SK-N-SH treated with all-trans-retinoic acid at 6 μM for 48 hours (cell line): ENCODE measurements at places on chromosomes 4 and X.

DNA sequence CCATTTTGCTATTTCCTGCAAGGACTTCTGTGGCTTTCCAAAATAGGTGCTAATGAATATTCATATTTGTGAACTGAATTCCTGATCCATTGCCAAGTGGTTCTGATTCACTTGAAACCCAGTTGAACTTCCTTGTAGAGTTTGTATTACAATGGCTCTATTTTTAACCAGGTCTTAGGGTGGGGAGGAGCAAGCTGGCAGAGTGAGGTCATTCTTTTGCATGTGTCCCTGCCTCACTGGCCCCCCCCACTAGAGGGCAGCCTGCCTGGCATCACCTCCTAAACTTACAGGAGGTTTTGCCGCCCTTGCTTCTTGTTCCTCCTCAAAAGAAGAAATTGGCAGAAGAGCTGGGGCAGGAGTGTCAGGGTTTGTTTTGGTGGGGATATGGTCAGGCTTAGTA, 10.5 kb downstream of the PTTG2 start:
- ATAC-seq, result peak; percentile 65

GRCh38 chr4:32499171-32499570, 1779.0 kb downstream of the PCDH7 start:
- no peak for ATAC-seq

DNA sequence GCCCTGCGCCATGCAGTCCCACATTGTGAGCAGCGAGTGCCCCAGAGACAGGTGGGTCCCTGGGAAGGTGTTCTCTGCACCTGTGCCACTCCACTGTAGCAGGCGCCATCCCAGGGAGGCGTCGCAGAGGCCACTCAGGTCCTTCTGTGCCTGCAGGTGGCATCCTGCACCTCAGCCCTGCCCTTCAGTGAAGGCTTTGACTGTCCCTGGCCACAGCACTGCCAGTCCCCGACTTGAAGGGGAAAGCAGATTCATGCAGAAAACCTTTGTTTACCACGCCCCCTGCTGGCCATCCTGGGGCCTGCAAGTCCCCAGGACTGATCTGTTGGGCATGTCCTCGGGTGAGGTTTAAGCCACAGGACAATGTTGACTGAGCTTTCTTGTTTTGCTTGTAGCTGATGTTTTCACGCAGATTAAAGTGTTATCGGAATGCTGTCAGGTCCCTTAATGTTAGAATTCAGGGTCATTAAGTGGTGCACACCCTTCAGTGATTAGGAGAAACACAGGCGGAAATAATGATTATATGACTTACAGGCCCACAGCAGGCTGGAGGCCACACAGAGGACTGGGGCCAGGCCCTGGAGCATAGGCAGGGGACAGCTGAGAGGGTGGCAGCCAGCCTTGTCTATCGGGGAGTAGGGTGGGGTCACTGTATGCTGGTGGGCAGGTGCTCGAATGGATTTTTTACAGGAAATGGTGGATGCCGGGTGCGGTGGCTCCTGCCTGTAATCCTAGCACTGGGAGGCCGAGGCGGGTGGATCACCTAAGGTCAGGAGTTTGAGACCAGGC, 5.0 kb downstream of the TACC3 start:
- ATAC-seq, result peak; percentile 70

- ATAC-seq, result no peak
These were observed 29.4 kb upstream of the KLHL2 start for GRCh38 chr4:165177725-165178666.

DNA sequence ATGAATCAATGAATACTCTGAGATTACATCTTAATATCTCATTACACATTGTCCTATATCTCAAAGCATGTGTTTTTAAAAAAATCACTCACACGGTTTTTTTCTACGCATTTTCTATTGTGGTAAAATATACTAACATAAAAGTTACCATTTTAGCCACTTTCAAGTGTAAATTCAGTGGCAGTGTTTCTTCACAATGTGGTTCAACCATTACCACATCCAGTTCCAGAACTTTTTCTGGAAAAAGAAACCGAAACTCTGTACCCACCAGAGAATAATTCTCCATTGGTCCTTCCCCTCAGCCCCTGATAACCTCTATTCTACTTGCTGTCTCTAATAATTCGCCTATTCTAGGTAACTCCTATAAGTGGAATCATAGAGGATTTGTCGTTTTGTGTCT, 35.3 kb upstream of the ACSL1 start:
- no peak for ATAC-seq

DNA sequence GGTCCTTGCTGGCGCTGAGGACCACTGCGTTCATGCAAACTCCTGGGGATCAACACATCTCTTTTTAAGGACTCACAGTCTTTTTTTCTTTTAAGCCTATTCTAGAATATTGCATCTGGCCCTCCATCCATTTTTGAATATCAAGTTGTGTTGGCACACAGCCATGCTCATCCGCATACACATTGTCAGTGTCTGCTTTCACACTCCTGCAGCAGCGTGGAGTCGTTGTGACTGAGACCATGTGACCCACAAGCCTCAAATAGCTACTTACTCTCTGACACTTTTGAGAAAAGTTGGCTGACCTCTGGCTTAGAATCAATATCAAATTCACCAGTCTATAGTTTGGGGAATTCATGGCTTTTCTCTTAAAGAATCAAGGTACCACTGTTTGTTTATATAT, 191.8 kb upstream of the S100G start:
- no peak for ATAC-seq

- peak; percentile 71 for ATAC-seq
These were observed 84.0 kb downstream of the PHKA2 start for GRCh38 chrX:18899796-18900380.

DNA sequence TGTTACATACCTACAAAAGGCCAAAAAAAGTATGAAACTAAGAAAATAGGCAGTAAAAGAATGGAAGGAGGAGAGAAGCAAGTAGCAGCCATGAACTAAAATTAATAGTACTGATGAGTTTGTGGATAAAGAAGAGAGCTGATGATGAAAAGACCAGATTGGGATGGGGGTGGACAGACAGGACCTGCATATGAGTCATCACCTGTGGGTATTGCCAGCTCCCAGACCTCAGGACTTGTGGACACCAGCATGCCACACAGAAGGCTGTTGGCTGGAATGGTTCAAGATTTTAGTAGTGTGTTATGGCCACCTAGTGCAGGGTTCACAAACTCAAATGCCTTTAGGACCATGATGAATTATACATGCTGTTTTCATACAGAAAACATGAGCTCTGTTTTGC, 58.9 kb downstream of the ARX start:
- no peak for ATAC-seq

- no peak for ATAC-seq
These were observed 53.4 kb downstream of the CASP6 start for GRCh38 chr4:109649872-109650271.

- ATAC-seq, result no peak
These were observed 196.8 kb upstream of the FAT1 start for GRCh38 chr4:186920483-186920882.

GRCh38 chr4:16169490-16169889, 56.8 kb downstream of the TAPT1 start:
- ATAC-seq, result no peak

DNA sequence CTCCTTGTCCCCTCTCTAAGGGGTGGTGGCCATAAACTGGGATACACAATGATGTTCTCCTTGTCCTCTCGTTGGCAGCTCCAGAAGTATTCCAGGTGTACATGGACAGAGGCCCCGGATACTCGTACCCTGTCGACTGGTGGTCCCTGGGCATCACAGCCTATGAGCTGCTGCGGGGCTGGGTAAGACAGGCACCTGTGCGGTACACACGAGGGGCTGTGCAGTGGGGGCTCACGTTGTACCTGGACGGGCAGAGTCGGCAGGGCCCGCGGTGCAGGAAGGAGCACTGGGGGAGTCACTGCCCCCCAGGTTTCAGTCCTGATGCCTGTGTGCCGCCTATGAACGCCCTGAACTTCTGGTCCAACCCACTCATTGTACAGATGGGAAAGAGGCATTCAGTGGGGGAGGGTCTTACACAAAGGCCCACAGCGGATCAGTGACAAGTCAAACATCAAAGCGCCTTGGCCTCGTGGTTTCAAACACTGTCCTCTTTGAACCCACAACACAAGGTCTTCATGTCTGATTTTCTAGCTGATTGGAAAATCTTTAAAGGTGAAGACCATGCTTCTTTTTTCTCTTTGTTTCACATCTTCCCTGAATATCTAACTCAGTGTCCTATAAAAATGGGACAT, 261.6 kb downstream of the EVC2 start:
- no peak for ATAC-seq

DNA sequence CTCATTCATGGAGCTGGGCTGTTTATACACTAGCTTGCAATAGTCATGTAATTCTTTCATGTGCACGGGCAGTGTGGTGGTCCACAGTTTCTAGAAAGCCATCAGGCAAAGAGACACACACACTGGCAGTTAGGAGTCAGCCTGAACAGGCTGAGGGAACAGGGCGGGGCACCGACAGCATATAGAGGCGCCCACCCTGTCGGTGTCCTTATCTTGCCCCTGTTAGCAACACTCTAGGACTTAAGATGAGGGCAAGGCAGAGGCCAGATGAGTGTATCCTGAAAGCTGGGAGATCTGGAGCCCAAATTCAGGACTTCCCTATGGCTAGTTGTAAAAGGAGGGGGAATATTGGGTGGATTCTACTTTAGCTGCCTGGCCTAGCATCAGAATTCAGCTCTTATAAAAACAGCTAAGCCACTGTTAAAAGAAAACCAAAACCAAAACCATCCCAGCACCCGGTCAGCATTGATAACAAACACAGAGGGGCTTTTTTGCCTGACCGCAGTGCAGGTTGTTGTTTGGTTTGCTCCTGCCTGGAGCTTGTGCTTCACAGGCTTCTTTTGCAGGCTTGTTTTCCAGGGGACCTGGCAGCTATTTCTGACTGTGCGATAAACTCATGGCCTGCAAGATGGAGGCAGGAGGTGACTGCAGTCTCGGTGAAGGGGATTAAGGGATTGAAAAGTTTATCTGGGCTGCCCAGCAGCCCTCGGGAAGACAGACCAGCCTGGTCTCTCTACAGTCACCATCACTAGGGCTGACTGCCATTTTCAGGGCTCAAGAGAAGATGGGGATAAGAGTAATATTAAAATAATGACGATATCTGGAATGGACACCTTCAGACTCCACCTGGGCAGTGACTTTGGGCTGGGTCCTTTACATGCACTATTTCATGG, 638.9 kb downstream of the MID1IP1 start:
- ATAC-seq, result no peak

GRCh38 chrX:118968031-118968430, 6.4 kb upstream of the LONRF3 start:
- no peak; the same call in 2 of the 3 replicates for ATAC-seq

GRCh38 chrX:3584415-3584996, 128.9 kb downstream of the PRKX start:
- no peak for ATAC-seq

- ATAC-seq, result no peak
These were observed 8.4 kb downstream of the CNGA1 start for GRCh38 chr4:48008021-48008596.

GRCh38 chr4:87975466-87975865, at the start of gene SPP1:
SPP1 (plus strand) TSS chr4:87975714; CDS start chr4:87976896, 1,182 bp downstream.
- peak; percentile 69 for ATAC-seq

GRCh38 chr4:124785645-124786044, 73.1 kb upstream of the ANKRD50 start:
- no peak for ATAC-seq

GRCh38 chr4:185600801-185601434, 65.6 kb upstream of the PDLIM3 start:
- no peak for ATAC-seq

DNA sequence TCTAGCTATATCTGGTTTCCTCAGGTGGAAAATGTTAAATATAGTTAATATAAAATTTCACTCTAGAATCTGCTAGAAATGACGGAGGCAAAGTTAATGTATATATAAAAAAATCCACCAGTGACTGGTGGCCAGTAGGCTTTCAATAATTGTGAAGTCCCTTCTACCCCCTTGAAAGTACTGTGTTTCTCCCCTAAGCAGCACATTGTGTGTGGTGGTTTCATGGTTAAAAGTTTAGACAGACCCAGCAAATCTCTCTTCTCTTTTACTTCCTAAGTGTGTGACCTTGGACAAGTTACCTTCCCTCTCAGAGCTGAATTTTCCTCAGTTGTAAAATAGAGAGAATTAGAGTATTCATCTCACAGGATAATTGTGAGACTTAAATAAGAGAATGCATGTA, 600 bp upstream of the HEPH start:
- ATAC-seq, result no peak

GRCh38 chrX:134792077-134792476, 133.8 kb upstream of the PLAC1 start:
- no peak for ATAC-seq

- ATAC-seq, result no peak
These were observed 142.4 kb upstream of the ANKRD50 start for GRCh38 chr4:124854968-124855367.

DNA sequence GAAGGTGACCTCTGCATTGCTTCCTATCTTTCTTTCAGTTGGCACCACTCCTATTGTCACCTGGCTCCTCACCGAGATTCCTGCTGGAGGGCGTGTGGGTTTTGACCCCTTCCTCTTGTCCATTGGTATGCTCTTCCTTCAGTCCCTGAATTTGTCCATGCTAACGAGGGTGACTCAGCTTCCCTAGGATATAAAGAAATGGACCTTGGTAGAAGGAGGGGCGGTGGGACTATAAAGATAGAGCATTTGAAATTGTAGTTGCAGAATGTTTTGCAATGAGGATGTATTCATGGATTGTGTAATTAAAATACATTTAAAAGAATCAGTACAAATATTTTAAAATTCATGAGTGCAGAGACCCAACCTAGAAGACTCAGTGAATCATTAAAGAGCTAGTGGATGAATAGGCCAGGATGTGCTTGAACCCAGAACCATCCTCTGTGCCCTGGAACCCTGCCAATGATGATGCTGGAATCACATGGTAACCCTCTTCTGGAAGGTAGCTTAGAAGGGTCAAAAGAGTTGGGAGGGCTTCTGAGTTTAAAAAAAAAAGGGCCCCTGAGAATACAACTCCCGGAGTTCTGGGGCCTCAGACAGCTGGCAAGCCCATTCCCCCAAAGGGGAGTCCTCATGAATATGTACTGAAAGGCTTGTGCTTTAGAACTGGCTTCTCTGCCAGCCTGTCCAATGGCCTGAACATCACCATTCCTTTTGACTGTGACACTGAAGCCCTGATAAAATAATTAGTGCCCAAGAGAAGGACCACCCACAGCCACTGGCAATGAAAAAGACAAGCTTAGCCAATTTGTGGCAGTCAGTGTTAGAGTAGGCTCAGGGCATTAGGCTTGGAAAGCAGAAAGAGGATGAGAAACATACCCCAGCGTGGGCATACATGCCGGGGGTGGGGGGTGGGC, 8.0 kb downstream of the XPNPEP2 start:
- ATAC-seq, result no peak

DNA sequence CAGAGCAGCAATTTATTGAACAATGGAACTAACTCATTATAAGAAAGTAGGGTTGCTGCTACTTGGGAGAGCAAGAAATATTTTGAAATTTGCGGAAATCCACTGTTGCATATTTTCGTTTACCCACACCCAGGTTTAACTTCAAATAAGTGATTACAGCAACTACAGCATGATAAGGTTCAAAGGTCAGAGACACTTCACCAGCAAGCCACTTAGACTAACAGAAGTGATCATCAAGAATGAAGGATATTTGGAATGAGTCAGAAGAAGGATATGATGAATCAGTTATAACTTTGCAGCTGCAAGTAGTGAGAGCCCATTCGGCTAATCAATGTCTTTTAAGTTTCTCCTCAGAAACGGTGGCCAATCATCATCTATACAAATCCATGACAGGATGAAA, 199.3 kb downstream of the TMA16 start:
- peak; percentile 62 for ATAC-seq
